ENCODE measurements at places on chromosomes 2 and 18.

DNA sequence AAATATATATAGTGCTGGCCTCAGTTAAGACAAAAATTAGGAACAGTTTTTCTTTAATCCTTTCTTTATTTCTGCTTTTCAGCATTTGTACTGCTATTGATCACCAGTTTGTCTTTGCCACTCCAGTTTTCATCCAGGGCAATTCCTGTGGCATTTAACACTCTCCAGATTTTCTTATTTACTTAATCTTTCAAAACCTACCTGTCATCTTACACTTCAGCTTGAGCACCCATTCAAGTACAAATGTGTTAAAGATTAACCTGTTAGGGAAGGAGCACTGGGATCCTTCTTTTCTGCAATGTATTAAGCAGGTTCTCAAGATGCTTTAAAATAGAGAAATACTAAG is 101.8 kb upstream of the SCN1A start:
- no peak for DNase-seq

- no peak for DNase-seq
Observed at GRCh38 chr2:102253753-102254150, 57.6 kb upstream of the IL1RL1 start.

- DNase-seq, result no peak
Observed at GRCh38 chr2:186610785-186611184, 20.9 kb downstream of the ITGAV start.

- DNase-seq, result peak; percentile 25
Observed at GRCh38 chr2:39121523-39122063, 742 bp upstream of the SOS1 start.

DNA sequence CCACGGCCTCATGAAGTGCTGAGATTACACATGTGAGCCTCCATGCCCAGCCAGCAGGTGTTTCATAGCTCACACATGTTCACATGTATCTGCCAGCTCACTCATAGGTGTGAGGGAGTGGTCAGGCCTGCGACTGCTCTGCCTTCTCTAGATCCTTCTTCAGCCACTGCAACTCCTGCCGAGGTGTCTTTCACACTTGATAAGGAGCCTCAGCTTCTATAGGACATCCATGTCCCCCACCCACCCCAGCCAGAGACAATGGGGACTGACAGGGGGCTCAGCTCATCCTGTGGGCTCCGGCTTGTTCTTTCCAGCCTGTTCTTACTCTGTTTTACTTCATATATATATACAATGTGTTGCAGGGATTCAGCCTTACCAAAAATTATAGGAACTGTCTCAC is 286.5 kb upstream of the MGAT5 start:
- DNase-seq, result no peak

GRCh38 chr2:127044165-127044718 is 62.7 kb downstream of the BIN1 start:
- peak; percentile 2 for DNase-seq

GRCh38 chr2:134337631-134338030 is 83.8 kb downstream of the MGAT5 start:
- DNase-seq, result no peak
